ENCODE measurements at places on chromosomes 4 and X. TPM values are rescaled to one million over a fixed set of nuclear protein-coding genes. Genes with fewer than 3 reads are reported as not detected.

RRH gene
- not detected for polyA plus RNA-seq

- H3K27me3 ChIP-seq: no peaks in the 10 kb centered on the region
- no peak overlapping the region for H3K27ac ChIP-seq
- H3K36me3 ChIP-seq: no peaks in the 10 kb centered on the region
- H3K4me3 ChIP-seq: no peak overlapping the region
- no peaks in the 10 kb centered on the region for H3K4me1 ChIP-seq
Measured at GRCh38 chr4:20443015-20443805, 191.5 kb downstream of the SLIT2 start.

DNA sequence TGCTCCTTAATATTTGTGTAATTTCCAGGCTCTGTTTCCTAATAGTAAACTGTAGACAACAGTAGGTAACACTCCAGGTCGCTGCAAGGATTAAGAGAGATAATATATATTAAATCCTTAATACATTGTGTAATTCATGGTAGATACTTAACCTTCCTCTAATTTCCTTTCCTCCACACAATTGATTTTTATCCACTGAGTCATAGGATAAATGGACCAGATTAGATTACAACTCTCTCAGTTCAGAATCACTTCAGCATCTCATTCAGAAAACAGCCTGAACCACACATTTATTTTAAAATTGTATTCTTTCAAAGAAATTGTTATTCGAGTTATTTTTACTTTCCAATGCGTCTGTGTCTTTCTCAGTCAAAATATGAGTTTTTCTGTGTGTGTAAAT is 17.1 kb downstream of the GK2 start:
- H3K36me3 ChIP-seq: no peaks in the 10 kb centered on the region
- H3K27ac ChIP-seq: no peak overlapping the region
- no peaks in the 10 kb centered on the region for H3K27me3 ChIP-seq
- no peak for DNase-seq

ERAS gene
- 0.13 TPM for polyA plus RNA-seq

PCDH18 gene
- polyA plus RNA-seq: not detected

- no peaks in the 10 kb centered on the region for H3K27me3 ChIP-seq
- no peaks in the 10 kb centered on the region for H3K4me1 ChIP-seq
- no peak for DNase-seq
Measured at GRCh38 chr4:151266497-151266896, 10.5 kb upstream of the PRSS48 start.

DNA sequence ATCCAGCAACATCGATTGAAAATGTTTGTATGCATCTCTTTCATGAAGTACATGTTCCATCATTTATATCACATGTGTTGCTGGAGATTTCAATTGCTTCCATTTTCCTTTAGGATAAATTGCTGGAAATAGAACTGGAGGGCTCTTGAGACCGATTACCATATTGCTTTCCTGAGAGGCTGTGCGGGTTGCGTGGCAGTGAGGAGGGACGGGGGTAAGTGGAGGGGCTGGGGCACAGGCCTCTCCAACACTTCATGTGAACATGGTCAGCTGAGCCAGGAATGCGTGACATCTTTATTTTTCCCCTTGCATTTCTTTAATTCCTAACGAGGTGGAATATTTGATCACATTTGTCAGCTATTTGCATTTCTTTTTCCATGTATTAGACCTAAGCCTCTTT is 144.6 kb downstream of the TBL1X start:
- no peak overlapping the region for H3K27ac ChIP-seq
- no peaks in the 10 kb centered on the region for H3K27me3 ChIP-seq
- DNase-seq: no peak
- no peak overlapping the region for H3K4me3 ChIP-seq
- H3K4me1 ChIP-seq: no peaks in the 10 kb centered on the region

GRCh38 chrX:48776818-48777439 is 9.5 kb upstream of the GATA1 start:
- DNase-seq: no peak
- no peaks in the 10 kb centered on the region for H3K36me3 ChIP-seq
- H3K4me3 ChIP-seq: no peak overlapping the region
- no peaks in the 10 kb centered on the region for H3K4me1 ChIP-seq
- no peaks in the 10 kb centered on the region for H3K27me3 ChIP-seq
- no peak overlapping the region for H3K27ac ChIP-seq

DNA sequence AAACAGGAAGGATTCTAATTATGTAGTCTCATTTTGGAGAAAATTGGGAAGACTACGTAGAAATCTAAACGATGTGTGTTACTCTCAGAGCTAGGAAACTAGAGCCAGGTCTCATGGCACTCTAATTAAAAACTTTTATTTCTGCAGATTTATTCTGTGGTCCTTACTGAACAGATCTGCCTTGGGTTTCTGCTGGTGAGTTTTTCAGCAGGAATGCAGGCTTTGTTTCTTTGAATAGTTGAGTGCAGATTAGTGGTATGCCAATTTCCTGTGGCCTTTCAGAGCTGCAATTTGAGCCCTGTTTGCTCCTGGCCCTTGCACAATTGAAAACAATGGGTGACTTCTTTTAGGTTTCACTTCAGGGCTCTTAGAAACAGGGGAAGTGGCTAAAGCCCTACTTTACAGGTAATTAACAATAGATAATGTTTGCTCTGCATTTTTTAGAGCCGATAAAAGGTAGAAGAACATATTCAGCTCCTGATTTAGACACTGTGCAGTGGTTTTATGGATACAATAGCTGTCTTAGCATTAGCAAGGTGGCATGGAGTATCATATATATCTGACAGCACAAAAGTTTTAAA is 21.8 kb downstream of the SPRY1 start:
- no peaks in the 10 kb centered on the region for H3K36me3 ChIP-seq
- no peak overlapping the region for H3K4me3 ChIP-seq
- DNase-seq: peak; percentile 48
- H3K4me1 ChIP-seq: peaks cover 54% of the 10 kb centered on the region
- no peaks in the 10 kb centered on the region for H3K27me3 ChIP-seq

GRCh38 chr4:138236037-138236436 is 6.1 kb downstream of the SLC7A11 start:
- no peak overlapping the region for H3K4me3 ChIP-seq
- H3K27ac ChIP-seq: peak overlapping the region; percentile 80
- no peak for DNase-seq
- H3K36me3 ChIP-seq: no peaks in the 10 kb centered on the region
- peaks cover 9% of the 10 kb centered on the region for H3K4me1 ChIP-seq

GRCh38 chr4:80308466-80308822 is 27.1 kb upstream of the CFAP299 start:
- H3K27ac ChIP-seq: no peak overlapping the region
- H3K36me3 ChIP-seq: no peaks in the 10 kb centered on the region
- peaks cover 6% of the 10 kb centered on the region for H3K27me3 ChIP-seq
- H3K4me3 ChIP-seq: no peak overlapping the region
- DNase-seq: no peak

DNA sequence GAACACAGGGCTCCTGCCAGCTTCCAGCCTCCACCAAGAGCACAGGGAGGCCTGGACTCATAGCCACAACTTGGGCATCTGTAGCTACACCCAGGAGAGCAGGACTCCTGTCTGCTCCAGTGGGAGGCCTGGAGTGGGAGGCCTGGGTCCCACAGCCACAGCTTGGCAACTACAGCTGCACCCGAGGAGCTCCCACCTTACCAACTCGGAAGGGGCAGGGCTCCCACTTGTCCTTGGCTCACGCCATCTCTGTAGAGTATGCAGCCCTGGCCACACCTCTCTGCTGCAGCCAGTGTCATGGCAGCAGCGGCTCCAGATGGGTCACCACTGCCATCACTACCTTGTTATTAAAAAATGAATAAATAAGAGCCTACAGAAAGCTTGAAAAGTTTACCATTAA is 45.5 kb downstream of the ARAP2 start:
- H3K4me3 ChIP-seq: no peak overlapping the region
- H3K27me3 ChIP-seq: no peaks in the 10 kb centered on the region
- no peaks in the 10 kb centered on the region for H3K4me1 ChIP-seq
- H3K36me3 ChIP-seq: peaks cover 36% of the 10 kb centered on the region

DNA sequence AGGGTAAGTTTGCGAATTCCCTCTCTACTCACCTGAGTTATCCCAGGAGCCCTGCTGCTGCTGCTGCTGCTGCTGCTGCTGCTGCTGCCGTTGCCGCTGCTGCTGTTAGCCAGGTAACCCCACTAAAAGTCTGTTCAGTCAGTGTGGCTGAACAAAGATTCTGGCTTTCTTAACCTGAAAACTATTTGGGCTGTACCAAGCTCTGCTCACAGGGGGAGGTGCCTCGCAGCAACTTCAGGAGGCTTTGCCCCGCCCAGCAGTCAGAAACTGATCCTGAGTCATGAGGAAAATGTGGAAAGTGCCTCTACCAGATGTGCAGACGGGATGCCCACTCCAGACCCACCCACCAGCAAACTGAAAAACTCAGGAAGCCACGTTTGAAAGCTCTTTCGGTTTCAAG is at the start of gene CAPN6:
Gene CAPN6 (minus strand): TSS at position 145 of the 400 bp plus-strand sequence. CDS start 6,547 bp downstream, outside the sequence.
- H3K4me1 ChIP-seq: no peaks in the 10 kb centered on the region
- no peaks in the 10 kb centered on the region for H3K36me3 ChIP-seq
- no peak within 1 kb of the TSS for H3K4me3 ChIP-seq
- no peak for DNase-seq
- H3K27ac ChIP-seq: no peak within 1 kb of the TSS

ELF2 gene
- polyA plus RNA-seq: 14.0 TPM

GRCh38 chr4:148061795-148062194 is 329.9 kb downstream of the ARHGAP10 start:
- no peak overlapping the region for H3K27ac ChIP-seq
- H3K36me3 ChIP-seq: peaks cover 15% of the 10 kb centered on the region
- no peaks in the 10 kb centered on the region for H3K27me3 ChIP-seq
- no peak for DNase-seq

C1GALT1C1 gene
- 4.0 TPM for polyA plus RNA-seq

HELT gene
- not detected for polyA plus RNA-seq

DNA sequence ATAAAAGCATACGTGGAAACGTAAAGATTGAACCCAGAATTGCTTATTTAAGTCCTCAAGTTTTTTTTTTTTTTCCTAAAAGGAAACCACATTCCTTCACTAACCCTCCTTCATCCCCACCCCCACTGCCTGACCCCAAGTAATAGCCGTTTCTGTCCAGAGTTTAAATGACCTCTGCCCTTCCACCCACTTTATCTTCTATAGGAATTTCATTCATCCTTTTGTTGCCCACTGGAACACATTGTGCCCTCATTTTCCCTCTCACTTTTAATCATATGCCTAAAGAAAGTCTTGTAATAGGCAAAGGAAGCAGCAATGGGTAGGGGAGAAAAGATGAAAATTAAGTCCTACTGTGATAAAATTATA is 62.7 kb downstream of the SH3RF1 start:
- no peak overlapping the region for H3K27ac ChIP-seq
- no peaks in the 10 kb centered on the region for H3K36me3 ChIP-seq
- no peak overlapping the region for H3K4me3 ChIP-seq
- DNase-seq: no peak
- H3K4me1 ChIP-seq: peaks cover 15% of the 10 kb centered on the region
- H3K27me3 ChIP-seq: no peaks in the 10 kb centered on the region

DNA sequence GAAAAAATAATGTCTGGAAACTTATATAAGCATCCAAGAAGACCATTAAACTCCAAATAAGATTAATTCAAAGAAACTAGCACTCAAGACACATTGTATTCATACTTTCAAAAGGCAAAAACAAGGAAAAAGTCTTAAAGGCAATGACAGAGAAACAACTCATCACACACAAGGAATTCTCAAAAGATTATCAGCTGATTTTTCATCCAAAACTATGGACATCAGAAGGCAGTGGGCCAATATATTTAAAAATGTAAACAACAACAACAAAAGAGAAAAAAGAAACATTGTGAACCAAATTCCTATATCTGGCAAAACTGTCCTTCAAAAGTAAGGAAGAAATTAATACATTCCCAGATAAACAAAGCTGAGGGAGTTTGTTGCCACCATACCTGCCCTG is 711.4 kb upstream of the GALNTL6 start:
- no peaks in the 10 kb centered on the region for H3K4me1 ChIP-seq
- no peak overlapping the region for H3K27ac ChIP-seq
- H3K4me3 ChIP-seq: no peak overlapping the region
- H3K27me3 ChIP-seq: no peaks in the 10 kb centered on the region
- H3K36me3 ChIP-seq: no peaks in the 10 kb centered on the region
- DNase-seq: no peak

All from CD14-positive monocyte (primary cell).